ENCODE measurements at places on chromosomes 5 and 9. TPM values are rescaled to one million over a fixed set of nuclear protein-coding genes. Genes with fewer than 3 reads are reported as not detected.

- DNase-seq: no peak
These were observed at the start of gene GPSM1 for GRCh38 chr9:136327304-136327974. GPSM1 (plus strand) TSS chr9:136327539; CDS start chr9:136327696, 157 bp downstream.

RANBP3L gene
- not detected for total RNA-seq

SMIM33 gene
- total RNA-seq: not detected

- no peak for DNase-seq
These were observed 807.9 kb downstream of the PRELID2 start for GRCh38 chr5:145027286-145027685.

FRRS1L gene
- total RNA-seq: not detected

DNA sequence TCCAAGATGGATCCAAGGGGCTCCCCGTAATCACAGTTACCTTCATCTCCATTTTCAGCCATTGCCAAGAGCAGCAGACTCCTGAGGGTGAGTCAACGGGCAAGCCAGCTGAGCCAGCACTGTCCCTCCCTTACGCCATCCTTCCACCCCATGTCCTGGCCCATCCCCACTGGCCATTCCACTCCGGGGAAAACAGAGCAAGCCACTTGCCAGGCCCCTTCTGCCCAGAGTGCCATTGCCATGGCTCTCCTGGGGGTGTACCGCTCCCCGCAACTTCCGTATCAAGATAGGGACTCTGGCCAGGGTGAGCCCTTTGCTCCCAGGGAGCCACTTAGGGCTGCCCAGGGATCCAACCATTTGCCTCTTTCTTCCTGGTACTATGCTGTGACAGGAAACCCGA is 48.9 kb upstream of the CDKN2AIPNL start:
- DNase-seq: no peak

Data from HCT116 (cell line).